Stimulated activated CD4-positive, alpha-beta T cell treated with anti-CD3 and anti-CD28 coated beads, Interleukin-12 subunit alpha, Interleukin-12 subunit beta, amount 100 ng/mL, for 24 hours (primary cell): ENCODE measurements at places on chromosomes 3 and 15.
A peak's percentile ranks its signal among the peaks of the same experiment; 100 is the strongest.

GRCh38 chr3:11452885-11453847 is 181.0 kb downstream of the ATG7 start:
- no peak for DNase-seq

DNA sequence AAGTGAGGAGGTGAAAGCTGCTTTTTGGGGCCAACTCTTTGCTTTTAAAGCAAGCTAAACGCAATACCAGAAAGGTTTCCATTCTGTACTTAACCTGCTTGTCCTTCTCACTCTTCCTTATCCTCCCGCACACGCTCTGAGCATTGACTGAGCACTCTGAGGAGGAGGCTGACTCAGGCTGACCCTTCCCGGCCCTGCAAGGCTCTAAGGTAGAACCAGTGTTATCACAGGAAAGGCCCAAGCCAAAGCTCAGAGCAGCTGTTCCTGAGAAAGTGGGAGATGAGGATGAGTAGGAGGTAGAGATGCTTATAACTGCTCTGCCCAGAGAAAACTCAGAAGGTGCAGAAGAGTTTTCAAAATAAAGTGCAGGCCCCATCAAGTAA is 2.3 kb downstream of the B3GNT5 start:
- DNase-seq: no peak

DNA sequence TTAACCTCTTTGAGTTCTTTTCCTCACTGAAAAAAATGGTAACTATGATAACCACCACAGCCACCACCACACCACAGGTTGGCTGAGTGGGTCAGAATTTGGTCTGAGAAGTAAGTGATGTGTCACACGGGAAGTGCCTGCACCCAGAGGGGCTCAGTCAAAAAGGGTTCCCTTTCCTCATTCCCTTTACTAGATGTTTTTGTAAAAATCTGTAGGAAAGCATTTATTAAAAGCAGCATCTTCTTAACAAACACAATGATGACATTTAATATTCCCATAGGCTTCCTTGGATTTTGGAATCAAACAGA is 23.2 kb downstream of the CFAP92 start:
- DNase-seq: no peak

- DNase-seq: no peak
These were observed 1.6 kb downstream of the INSYN1 start for GRCh38 chr15:73751511-73751898.

- DNase-seq: peak; percentile 17
These were observed 624 bp downstream of the AKAP13 start for GRCh38 chr15:85380812-85381642.

GRCh38 chr3:151743855-151744254 is 10.1 kb downstream of the AADACL2 start:
- no peak for DNase-seq
